ENCODE measurements at places on chromosomes 12 and 14.

DNA sequence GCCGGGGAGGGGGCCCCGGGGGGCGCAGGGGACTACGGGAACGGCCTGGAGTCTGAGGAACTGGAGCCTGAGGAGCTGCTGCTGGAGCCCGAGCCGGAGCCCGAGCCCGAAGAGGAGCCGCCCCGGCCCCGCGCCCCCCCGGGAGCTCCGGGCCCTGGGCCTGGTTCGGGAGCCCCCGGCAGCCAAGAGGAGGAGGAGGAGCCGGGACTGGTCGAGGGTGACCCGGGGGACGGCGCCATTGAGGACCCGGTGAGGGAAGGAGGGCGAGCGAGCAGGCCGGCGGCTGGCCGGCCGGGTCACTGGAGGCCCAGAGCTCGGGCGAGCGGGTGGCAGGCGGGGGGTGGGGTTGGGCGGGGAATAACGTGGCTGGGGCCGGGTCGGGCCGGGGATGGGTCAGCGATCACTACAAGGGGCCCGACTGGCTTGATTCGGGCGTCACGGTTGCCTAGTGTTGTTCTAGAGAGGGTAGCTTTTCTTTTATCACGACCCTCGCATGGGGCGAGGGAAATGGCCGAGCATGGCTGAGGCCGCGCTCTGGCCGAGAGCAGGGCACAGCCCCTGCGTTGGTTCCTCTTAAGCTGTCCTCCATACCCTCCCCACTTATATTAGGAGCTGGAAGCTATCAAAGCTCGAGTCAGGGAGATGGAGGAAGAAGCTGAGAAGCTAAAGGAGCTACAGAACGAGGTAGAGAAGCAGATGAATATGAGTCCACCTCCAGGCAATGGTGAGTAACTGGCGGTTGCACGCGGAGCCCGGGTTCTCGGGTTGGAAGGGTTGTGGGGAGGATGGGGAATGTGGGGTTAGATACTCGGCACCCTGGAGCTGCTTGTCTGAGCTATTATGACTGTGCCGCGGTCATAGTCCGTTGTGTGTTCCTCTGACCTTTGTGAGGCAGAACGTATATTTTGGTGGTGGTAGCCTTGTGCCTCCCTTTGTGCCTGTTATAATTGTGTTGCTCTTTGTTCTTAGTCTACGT, 603 bp downstream of the PABPN1 start:
- no peaks in the 10 kb centered on the region for H3K27me3 ChIP-seq
- peak overlapping the region; percentile 90 for H3K4me3 ChIP-seq
- peak; percentile 69 for DNase-seq
- H3K27ac ChIP-seq = peak overlapping the region; percentile 95
- peaks cover 17% of the 10 kb centered on the region for H3K4me1 ChIP-seq
- H3K36me3 ChIP-seq = peaks cover 58% of the 10 kb centered on the region

DNA sequence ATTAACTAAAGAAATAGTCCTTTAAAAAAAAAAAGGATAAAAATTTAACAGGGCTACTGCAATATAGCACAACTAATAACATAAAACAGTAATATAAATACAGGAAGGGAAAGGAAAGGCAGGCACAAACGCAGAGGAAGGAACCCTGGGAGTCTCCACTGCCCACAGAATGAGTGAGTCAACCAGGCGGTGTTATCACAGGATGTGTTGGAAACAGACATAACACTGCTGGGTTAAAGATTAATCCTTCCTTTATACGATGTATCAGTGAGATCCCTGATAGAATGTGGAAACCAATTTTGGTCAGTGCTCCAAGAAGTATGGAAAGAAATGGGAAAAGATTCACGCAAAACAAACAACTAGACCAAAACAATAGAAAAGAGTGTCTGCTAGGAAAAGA, 47.9 kb downstream of the FGD6 start:
- H3K4me3 ChIP-seq = no peak overlapping the region
- peak overlapping the region; percentile 42 for H3K27ac ChIP-seq
- peaks cover 28% of the 10 kb centered on the region for H3K4me1 ChIP-seq
- H3K27me3 ChIP-seq = no peaks in the 10 kb centered on the region

DNA sequence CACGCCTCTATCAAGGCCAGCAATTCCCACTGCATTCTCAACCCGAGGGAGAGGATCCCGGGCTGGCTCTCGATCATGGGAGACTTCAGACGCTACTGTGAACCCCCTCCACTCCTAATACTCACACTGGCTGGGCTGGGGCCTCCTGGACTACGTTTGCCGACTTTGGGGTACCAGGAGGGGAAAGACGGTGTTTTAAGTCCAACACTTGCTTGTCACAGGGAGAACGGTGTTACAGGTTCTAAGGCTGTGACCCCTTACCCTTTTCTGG, 463 bp downstream of the NACA start:
- peaks cover 66% of the 10 kb centered on the region for H3K36me3 ChIP-seq
- H3K27ac ChIP-seq = peak overlapping the region; percentile 97
- peak overlapping the region; percentile 89 for H3K4me3 ChIP-seq

- H3K27ac ChIP-seq = no peak overlapping the region
- no peak for DNase-seq
- H3K4me1 ChIP-seq = peaks cover 2% of the 10 kb centered on the region
Observed at GRCh38 chr12:106645074-106645421, 62.2 kb downstream of the RFX4 start.

- no peak overlapping the region for H3K4me3 ChIP-seq
- H3K4me1 ChIP-seq = peaks cover 40% of the 10 kb centered on the region
- H3K27ac ChIP-seq = peak overlapping the region; percentile 61
- DNase-seq = peak; percentile 90
Observed at GRCh38 chr12:49673446-49674317, 33.5 kb downstream of the FMNL3 start.

Measured in K562 (cell line).